Osteoblast (primary cell): ENCODE measurements at places on chromosomes 2 and 18. TPM values are rescaled to one million over a fixed set of nuclear protein-coding genes. Genes with fewer than 3 reads are reported as not detected.

DNA sequence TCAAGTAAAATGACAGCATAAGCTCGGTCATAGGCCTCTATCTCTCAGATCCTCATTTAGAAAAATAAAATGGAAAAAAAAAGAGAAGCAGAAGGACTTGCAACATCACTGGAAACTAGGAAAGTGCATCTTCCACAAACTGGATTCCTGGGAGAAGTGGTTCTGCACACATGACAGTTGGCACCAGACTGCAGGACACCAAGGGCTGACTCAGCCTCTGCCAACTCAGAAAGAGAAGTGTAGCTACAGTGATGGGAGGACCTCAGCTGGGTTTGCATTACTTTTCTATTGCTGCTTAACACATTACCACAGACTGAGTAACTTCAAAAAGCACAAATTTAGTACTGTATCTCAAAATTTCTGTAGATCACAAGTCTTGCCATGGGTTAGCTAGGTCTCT is 409.5 kb upstream of the GCFC2 start:
- no peaks in the 10 kb centered on the region for H3K4me1 ChIP-seq
- H3K27ac ChIP-seq = no peak overlapping the region
- DNase-seq = no peak
- H3K36me3 ChIP-seq = no peaks in the 10 kb centered on the region

PSMA8 gene
- not detected in 2 replicates for total RNA-seq

GRCh38 chr2:211898702-211899101 is 639.9 kb downstream of the ERBB4 start:
- no peaks in the 10 kb centered on the region for H3K36me3 ChIP-seq
- H3K4me3 ChIP-seq = no peak overlapping the region
- no peaks in the 10 kb centered on the region for H3K4me1 ChIP-seq
- H3K27me3 ChIP-seq = no peaks in the 10 kb centered on the region
- H3K27ac ChIP-seq = no peak overlapping the region
- no peak for DNase-seq

C2orf72 gene
- total RNA-seq = not detected in 2 replicates

DNA sequence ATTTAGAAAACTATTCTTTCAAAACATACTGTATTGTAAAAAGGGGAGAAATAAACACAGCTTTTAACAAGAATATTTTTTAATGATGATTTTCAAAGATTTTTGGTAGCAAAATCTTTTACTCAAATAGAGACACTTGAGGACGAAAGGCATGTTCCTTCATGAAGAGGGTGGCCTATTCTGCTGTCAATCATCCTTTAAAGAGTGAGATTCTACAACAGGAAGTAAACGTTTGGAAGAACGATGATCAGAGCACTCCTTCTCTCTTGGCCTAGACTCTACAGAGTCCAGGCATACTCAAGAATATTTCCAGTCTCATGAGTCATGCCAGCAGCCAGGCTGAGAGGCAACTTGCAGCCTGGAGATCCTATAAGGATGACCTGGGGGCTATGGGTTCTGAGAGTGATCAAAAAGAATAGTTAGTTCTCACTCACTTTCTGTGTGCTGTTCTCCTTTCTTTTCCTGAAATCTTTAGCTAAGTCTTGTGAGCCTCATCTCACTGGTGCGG is 62.4 kb upstream of the TCF4 start:
- no peaks in the 10 kb centered on the region for H3K27me3 ChIP-seq
- H3K4me3 ChIP-seq = no peak overlapping the region
- peaks cover 3% of the 10 kb centered on the region for H3K4me1 ChIP-seq
- no peaks in the 10 kb centered on the region for H3K36me3 ChIP-seq
- H3K27ac ChIP-seq = no peak overlapping the region

DNA sequence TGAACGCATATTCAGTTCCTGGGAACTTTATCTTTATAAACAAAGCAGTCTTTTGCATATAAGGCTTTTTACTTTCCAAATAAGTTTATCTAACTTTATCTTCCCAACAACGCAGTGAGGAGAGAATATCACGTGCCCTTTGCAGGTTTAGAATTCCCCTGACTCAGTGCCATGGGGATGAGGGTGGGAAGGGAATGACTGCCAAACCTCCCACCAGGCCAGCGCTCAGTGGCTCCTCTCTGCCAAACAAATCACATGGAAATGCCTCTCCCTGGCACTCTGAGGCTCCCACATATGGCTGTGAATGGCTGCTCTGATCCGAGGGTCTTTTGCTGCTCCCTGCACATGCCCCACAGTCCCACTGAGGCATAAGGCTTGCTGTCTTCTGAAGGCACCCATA is 158.3 kb downstream of the DNAH6 start:
- no peak overlapping the region for H3K4me3 ChIP-seq
- H3K4me1 ChIP-seq = peaks cover 13% of the 10 kb centered on the region
- no peaks in the 10 kb centered on the region for H3K36me3 ChIP-seq
- no peaks in the 10 kb centered on the region for H3K27me3 ChIP-seq
- no peak overlapping the region for H3K27ac ChIP-seq
- no peak for DNase-seq

DNA sequence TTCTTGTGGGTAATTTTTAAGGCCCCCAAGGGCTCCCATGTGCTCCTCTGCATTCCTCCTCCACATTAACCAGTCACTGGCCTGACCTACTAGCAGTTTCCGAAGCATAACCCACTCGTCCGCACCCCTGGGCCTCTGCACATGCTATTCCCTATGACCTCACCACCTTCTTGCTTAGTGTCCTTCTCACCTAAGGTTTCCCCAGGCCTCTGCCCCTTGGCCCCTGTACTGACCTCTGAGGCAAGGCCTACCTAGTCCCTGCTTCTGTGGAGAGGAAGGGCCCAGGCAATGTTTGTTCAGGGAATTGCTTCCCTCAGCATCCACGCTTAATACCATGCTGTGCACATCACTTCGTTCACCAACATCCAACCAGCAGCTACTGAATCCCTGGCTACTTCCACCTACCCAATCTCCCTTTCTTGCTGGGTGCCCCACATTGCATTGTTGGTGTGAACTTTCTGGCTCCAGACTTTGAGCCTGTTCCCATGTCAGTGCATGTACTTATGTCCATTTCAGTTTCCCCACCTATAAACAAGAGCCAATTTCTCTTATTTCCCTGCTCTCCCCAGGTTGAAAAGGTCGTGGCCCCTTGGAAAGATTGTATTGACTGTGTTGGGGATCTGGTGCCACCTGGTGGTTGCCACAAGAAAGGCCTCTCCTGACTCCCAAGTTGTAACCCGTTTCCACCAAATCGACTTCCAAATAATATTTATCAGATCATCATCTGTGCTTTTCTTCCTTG is 19.2 kb upstream of the TMEM177 start:
- H3K27ac ChIP-seq = no peak overlapping the region
- no peak overlapping the region for H3K4me3 ChIP-seq
- H3K4me1 ChIP-seq = no peaks in the 10 kb centered on the region

DNA sequence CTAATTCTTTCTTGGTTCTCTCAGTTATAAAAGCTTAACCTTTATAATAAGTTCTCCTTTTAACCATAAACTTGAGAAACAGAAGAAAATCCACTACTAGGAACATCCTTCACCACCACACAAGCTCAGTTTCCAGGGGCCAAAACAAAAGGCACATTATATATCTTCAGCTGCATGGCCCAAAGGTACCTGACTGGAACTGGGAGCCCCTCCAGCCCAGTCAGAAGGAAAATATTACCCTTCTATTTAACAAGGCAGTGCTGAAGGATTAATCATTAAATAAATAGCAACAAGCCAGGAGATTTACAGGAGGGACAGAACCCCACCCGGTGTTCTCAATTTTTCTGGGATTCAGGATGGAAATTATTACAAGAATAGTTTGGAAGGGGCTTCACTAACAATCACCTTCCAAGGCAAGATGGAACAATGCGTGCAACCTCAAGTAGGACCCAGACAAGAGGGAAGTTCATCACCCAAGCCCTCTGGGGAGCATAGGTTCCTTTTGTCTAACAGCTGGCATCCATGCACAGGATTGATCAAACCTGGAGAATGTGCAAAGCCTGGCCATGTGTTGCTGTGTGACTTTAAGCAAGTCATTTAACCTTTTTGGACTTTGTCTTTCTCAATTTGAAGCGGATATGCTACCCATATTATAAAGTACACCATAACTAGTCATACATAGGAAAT is 159.6 kb upstream of the SETBP1 start:
- no peak overlapping the region for H3K4me3 ChIP-seq
- DNase-seq = no peak
- peaks cover 6% of the 10 kb centered on the region for H3K4me1 ChIP-seq
- no peak overlapping the region for H3K27ac ChIP-seq
- H3K27me3 ChIP-seq = no peaks in the 10 kb centered on the region

C2orf81 gene
- 0.72 and 1.5 TPM in 2 replicates for total RNA-seq

ZNF397 gene
- total RNA-seq = 13.0 and 14.1 TPM in 2 replicates
